SK-N-DZ (cell line): ENCODE measurements at places on chromosomes 1 and 21.

DNA sequence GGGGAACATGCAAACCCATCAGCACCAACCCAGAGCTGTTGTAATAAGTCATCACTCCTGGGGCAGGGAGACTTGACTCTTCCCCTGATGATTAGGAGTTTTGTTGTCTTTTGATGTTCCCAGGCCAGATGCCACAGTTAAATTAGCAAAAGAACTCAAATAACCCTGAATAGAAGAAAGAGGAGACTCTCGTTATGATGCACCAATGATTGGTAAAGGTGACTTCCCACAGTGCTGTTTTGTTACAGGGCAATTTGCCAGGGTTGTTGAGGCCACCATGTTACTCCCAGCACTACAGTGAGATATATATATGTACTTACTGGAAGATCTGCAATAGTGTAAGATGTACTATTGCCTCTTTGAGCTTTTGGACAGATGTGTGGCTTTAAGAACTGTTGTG lies 24.3 kb upstream of the RCAN1 start:
- no peak for DNase-seq

DNA sequence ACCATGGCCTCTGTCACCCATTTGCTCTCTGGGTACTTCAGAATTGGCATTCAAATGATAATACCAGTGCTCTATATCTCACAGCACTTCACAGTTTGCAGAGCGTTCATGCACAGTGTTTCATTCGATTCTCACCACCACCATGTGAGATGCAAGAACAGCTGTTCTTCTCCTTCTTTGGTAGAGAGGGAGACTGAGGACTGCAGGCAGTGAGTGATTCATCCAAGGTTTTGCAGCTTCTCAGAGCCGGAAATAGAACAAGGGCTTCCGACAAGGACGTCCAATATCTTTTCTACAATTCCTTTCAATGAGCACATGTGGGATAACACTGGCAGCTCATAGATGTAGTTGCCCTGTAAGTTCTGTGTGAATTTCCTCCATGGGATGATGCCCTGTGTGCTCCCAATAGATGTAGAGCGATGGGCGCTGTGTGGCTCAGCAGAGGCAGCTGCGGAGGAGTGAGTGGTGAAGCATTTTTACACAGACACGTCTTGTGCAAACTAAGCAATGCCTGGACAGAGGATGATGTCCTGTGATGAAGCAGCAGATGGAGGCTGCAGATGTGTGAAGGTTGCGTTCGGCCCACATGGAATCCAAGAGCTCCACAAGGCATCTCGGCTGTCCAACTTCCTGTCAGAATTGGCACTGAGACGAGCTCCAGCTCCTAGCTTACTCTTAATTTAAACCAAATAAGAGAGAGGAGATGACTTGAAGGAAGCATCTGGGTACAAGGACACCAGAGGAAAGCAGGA lies 24.9 kb downstream of the MT1HL1 start:
- DNase-seq, result no peak

DNA sequence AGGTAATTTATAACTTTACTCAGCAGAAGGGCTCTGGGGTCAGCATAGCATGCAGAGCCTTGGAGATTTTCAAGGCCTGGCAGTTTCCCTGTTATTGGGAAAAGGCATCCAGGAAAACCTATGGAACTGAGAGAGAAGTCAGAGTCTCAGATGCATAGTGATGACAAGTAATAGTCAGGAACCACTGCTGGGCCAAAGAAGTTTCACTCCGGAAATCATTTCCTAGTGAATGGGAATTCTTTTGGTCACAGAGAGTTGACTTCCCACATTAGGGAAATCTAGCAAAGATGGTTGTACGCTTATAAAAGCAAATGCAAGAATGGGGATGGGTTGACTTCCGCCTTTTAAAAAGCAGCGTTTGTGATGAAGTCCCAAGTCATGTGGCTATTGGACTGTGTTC lies 28.4 kb upstream of the RUNX1 start:
- DNase-seq, result no peak

GRCh38 chr1:70361727-70362398 lies 7.3 kb upstream of the ANKRD13C start:
- DNase-seq, result peak; percentile 10

DNA sequence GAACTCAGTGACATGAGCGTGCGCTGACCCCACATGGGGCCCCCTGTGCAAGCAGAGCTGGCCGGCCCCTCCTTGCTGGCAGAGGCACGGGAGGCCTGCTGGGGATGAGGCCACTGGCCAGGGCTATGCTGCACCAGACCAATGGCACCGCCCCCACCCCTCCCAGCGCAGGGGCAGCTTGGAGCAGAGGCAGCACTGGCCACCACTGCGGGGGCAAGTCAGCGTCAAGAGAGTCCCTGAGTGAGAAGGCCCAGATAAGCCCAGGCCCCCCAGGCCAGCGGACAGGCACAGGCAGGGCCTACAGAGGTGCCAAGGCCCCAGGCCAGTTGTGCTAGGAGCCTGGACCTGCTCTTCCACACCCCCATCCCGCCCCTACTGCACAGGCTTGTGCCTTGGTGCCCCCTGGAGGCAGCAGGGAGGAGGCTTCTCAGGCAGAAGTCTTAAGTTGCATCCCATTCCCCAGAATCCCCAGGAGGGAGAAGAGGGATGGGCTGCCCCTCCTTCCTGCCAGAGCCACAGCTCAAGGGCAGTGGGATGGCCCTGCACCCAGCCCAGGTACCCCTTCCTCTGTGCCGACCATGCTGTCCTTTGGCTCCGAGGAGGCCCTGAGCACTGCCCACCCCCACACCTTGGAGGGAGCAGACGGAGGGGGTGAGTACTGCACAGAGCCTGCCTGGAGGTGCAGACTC lies 35.8 kb downstream of the EPHX1 start:
- peak; percentile 77 for DNase-seq

DNA sequence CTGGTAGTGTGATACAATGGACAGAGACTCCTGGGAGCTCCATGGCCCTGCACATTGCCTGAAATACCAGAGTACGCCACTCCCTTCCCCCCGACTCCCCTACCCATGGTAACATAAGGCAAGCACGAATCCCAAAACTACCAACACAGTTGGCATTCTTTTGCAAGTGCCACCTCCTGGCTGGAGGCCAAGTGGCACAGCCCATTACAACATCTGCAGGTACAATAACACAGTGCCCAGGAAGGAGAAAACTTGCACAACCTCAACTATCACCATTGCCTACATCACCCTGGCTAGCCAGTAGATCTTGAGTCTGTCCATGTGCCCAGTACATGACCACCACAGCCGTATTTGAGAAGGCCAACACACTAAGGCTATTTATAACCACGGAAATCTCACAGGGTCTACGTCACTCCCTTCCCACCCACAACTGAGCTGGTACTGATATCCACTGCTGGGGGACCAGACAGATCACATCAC lies 11.7 kb downstream of the ADAMTS1 start:
- DNase-seq, result no peak

- DNase-seq, result no peak
Measured at GRCh38 chr1:81681601-81682266, 119.0 kb upstream of the ADGRL2 start.

DNA sequence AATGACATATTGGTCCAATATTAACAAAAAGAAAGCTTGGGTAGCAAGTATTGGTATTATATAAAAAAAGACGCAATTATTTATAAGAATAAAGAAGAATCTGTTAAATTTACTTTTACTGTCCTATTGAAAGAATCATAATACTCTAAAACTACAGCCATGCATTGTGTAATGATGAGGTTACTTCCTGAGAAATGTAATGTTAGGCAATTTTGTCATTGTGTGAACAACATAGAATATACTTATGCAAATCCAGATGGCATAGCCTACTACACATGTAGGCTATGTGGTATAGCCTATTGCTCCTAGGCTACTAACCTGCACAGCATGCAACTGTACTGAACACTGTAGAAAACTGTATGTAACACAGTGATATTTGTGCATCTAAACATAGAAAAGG lies 121.2 kb upstream of the PTGFR start:
- no peak for DNase-seq

GRCh38 chr1:166980383-166980782 lies 5.0 kb upstream of the ILDR2 start:
- no peak for DNase-seq

DNA sequence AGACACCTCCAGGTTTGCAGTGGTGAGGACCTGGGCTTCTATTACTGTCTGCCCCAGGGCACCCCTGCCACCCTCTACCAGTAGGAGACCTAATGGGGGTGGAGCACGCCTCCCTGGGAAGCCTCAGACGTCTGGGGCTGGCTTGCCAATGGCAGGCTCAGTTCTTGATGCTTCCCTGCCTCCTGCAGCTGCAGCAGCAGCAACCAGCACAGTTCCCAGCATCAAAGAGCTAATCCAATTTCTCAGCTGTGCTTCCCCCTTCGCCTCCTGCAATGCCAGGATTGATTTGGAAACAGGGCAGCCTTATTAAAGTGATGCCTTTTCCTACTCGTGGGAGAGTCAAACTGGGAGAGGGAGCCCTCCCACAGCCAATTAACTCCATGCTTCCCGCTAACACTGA lies 8.2 kb downstream of the SYT2 start:
- peak; percentile 35 for DNase-seq

DNA sequence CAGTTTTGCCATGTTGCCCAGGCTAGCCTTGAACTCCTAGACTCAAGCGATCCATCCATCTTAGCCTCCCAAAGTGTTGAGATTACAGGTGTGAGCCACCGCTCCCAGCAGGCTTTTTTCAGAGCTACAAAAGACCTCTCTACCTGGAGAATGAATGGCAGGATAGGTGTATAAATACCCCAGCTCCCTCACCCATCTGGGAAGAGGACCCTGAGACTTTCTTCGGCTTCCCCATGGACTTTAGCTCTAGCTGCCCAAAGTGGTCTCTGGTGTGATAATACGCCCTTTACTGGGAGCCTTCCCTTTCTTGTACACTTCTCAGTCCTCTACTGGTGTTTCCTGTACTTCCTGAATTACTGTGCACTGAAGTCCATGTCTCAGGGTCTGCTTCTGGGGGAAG lies 60.6 kb downstream of the PTP4A2 start:
- DNase-seq, result no peak

GRCh38 chr1:52590266-52590665 lies 11.9 kb upstream of the GPX7 start:
- DNase-seq, result peak; percentile 87

DNA sequence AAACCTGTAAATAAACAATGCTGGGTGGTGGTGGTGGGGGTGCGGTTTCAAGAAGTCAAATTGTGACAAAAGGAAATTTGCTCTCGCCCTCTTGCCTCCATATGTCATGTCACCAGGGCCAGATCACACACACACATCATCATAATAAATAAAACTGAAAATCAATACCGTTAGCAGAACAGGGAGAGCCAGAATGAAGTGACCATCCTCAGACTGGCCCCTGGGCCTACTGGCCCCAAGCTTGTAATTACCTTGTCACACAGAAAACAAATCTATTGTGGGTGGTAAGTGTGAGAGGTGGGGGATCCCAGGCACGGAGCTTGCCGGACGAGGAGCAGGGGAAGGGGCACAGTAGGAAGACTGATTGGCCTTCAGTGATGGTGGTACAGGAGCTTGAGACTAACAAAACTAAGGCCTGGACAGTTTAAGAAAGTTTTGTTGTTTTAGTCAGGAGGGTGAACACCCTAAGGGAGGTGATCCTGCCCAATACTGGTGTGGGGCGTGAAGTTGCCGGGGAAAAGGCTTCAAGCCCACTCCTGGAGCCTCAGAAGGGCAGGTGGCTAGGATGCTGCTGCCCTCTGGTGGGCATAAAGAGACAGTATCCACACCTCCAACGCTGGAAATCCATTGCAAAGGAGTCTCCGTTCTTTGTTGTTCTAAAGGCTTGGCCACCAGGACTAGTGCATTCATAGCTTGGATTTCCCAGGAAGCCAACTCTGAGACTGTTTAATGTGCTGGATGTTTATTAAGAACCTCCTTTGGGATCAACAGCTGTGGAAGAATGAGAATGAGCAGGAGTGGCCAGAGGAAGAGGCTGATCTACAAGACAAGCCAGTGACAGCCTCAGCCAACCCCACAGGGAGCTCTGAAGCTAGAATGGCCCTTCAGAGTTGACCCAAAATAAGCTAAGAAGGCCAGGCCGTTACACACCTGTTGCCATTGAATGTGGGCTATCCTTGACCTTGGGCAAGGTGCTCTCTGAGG lies 8.1 kb upstream of the C1orf216 start:
- peak; percentile 50 for DNase-seq

DNA sequence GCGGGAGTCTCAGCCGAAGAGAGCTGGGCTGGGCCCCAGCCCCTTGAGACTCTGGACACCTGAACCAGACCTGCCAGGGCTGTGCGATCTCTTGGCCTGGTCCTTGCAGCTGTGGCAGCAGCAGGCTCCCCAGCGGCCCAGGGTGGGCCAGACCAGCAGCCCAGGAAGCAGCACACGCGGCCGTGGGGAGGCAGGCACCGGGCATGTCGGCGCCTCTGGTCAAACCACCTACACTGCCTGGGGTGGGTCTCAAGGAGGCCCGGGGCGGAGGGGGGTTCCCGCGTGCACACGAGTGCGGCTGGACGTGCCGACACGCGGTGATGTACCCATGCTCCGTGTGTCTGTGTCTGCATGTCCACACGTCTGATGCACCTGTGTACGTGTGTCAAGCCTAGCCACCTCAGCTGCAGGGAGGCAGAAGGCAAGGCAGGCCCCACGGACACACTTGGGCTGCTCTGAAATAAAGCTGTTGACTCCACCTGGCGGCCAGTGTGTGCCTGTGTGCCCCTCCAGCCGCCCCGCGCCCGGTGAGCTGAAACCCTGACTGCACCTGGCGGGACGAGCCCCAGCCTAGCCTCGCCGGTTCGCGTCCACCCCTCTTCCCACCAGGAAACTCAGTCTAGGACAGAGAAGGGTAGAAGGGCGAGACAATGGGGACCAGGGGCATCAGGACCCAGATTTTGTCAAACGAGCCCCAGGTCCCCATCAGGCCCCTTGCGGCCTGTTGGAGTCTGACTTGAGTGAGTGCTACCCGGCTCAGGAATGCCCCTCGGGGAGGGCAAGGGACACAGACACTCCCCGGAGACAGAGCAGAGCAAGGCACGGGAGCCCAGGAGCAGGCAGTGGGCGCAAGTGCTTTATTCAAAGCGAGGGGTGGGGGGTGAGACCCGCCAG lies 11.6 kb downstream of the SCNN1D start:
- peak; percentile 71 for DNase-seq

DNA sequence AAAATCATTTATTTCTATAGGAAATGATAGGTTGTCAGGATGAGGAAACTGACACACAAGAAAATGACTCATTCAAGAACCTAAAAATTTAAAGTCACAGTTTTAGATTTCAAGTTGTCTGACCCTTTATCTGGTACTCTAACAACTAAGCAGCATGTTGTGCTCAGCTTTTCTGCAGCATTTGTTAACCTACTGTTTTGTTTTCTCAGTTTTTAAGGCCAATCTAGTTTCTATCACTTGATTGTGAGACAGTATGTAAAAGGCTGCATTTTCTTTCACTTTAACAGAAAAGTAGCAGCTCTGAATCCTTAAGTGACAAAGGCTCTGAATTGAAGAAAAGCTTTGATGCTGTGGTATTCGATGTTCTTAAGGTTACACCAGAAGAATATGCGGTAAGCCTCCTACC lies 59.1 kb downstream of the RALGPS2 start:
- DNase-seq, result no peak

DNA sequence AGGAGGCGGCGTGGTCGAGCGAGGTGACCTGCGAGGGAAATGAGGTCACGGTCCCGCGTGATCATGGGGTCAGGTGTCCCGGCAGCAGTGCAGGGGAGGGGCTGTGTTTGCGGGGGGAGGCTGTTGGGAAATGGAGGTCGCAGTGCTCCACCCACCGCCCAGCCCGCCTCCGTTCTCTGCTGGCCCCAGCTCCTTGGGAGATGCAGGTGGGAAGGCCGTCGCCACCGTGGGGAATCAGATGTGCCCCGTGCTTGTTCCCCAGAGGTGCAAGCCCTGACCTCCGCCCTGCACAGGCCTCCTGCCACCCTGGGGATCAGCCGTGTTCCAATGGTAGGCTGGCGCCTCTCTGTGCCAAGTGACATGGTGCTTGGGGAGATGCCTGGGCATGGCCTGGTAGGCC lies 95.7 kb downstream of the PRDM16 start:
- no peak for DNase-seq
